ENCODE measurements at places on chromosomes 5 and 9.

DNA sequence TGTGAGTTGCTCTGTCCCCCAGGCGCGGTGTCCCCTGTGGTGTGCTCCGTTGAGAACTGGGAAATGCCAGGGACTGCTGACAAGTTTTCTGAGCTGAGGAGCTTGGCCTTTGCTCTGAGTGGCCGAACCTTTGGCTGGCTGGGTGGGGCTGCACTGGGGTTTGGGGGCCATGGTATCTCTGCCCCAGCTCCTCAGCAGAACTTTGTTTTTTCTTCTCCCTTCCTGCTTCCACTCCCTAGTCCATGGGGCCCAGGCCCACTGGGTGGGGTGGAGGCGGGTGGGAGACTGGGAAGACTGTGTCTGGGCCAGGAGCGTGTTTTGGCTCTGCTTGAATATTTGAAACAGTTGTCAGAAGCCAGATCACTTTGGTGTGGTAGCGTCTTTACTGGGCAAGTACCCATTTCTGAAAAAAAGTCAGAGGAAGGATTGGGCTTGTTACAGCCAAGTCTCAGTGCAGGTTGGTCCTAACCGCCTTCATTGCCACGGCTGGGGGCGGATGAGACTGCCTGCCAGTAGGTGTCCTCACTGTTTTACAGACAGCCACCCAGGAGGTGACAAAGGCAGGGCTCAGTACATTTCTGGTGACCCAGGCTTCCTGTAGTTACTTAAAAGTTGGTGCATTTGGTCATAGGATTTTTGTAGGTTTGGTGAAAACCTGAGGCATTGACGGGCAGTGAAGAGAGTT, 92.7 kb downstream of the DAB2IP start:
- no peak for DNase-seq

GRCh38 chr9:131394464-131395156, 724 bp downstream of the PRRC2B start:
- DNase-seq, result no peak

GRCh38 chr9:33350310-33350709, 52.1 kb downstream of the AQP7 start:
- DNase-seq, result no peak

DNA sequence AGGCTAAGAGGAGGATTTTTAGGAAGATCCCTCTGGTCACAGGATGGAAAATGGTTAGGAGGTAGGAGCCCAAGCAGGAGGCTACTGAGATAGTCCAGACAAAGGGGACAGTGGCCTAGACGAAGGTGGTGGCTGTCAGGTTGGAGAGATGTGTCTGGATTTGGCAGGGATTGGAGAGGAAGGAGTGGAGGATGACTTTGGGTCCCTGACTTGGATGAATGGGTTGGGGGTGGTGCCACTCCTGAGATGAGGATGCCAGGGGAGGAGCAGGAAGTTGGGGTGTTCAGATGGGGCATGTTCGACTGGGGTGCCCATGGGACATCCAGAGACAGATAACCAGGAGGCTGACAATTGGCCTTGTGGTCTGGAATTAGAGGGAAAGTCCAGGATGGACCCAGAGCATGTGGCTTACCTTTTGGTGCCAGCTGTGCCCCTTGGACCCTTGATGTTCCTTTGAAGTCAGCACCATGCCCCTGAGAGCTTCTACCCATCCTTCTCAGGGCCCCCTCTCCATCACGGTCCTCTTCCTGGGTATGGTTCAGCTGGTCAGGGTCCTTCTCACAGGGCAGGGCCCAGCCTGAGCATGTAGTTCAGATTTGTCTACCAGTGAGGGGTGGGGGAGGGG, 15.1 kb upstream of the IGFBPL1 start:
- no peak for DNase-seq

DNA sequence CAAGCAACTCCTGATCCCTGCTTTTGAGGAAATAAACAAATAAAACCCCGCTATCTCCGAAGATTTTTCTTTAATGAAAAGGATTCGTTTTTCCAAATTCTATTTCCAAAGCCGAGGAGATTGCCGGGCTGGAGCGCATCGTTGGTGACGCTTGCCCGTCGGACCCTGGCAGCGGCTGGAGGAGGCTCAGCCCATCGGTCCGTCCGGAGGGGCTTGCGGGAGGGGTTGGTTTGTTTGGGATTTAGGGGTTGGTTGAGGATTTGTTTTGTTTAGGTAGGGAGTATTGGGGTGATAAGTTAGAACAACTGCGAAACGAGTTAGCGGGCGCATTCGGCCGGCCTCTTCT, 20.8 kb downstream of the URM1 start:
- DNase-seq, result no peak
